AG04449 (cell line): ENCODE measurements at places on chromosomes 2 and 18.
A peak's percentile ranks its signal among the peaks of the same experiment; 100 is the strongest.

DNA sequence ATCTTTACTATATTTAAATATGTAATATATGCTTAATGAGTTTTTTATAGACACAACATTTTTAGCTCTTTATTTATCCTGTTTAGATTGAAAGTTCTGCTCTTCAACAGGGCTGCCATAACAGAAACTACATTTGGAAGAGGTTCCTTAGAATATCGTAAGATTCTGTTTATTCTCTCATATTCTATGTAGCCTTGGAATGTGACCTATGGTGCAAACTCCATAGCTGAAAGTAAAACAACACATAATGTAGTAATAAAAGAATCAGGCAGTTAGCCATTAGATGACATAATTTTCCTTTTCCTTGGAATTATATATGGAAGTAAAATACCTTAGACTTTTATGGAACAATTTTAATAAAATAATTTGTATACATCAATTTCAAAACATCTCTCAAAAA lies 91.3 kb downstream of the ZNF804A start:
- DNase-seq = no peak

DNA sequence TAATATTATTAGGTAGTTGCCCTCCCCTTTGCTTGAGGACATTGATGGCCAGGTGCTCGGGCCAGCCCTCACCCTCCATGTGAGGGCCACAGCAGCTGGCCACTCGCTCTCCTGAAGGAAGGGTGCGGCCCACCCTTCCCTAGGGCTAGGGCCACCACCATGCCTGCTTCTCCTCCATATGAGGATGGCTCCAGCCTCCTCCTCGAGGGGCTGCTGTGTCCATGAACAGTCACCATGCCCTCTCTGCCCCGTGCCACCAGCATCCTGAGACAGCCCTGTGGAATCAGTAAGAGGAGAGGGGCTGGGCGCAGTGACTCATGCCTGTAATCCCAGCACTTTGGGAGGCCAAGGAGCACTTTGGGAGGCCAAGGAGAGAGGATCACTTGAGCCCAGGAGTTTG lies 2.4 kb downstream of the GPR17 start:
- no peak for DNase-seq

GRCh38 chr2:8203364-8203763 lies 478.5 kb upstream of the ID2 start:
- no peak for DNase-seq

DNA sequence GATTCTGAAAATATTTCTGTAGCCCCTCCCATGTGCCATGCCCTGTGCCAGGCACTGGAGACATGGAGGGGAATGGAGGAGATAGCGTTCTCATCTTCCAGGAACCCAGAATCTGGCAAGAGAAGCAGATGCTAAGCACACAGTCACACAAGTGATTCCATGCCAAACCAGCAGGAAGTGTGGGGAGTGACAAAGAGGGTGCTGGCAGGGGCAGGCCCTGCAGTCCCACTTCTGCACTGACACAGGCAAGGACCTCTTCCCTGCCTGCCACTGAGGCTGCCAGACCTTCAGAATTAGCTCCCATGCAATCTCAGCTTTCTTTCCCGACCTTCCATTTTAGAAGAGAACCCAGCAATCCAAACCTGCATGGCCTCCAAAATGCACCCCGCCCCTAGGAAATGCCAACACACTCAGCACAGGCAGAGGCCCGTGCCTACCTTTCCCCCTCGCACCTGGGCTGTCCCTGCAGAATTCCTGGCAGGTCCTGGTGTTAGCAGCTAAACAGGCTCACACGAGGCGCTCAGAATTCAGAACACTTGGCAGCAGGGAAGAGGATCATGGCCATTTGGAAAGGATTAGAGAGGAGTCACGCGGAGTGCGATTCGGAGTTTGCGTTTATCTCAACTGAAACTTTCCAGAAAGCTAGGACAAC lies 155.3 kb downstream of the MSH2 start:
- DNase-seq = no peak

DNA sequence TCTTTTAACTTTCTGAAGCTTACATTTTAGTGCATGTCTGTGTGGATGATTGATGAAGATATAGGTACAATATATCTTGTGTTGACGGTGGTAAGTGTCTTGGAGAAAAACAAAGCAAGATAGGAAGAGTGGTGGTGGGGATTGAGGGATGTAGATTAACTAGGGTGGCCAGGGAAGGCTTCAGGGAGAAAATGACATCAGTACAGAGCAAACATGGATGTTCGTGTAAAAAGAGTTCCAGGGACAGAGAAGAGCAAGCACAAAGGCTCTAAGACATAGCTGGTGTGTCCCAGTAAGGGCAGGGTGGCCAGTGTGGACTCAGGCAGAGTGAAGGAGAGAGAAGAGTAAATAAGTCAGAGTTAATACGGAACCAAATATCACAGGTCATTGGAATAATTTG lies 2.7 kb upstream of the CERS6 start:
- DNase-seq = no peak

DNA sequence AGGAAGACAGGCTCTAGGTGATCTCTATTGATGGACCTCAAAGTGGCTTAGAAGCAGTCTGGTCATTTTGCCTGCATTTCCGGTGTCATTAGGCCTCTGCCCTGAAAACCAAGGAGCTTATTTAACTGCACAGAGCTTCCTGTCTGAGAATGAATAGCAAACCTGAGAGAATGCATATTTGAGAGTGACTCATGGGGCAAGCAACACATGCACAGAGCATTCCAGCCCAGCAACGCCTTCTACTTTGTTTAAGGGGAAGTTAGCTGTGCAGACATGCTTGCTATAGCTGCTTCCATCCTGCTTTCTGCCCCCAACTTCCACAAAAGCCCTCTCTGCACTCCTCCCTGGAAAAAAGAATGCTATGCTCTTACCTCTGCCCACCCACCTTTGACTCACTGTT lies 232.8 kb downstream of the GRB14 start:
- DNase-seq = peak; percentile 58

GRCh38 chr18:12518326-12518725 lies 110.6 kb downstream of the PRELID3A start:
- no peak for DNase-seq

- no peak for DNase-seq
Observed at GRCh38 chr2:207868855-207869596, 99.3 kb upstream of the FZD5 start.

GRCh38 chr2:108363024-108363907 lies 14.5 kb upstream of the SULT1C4 start:
- no peak for DNase-seq

DNA sequence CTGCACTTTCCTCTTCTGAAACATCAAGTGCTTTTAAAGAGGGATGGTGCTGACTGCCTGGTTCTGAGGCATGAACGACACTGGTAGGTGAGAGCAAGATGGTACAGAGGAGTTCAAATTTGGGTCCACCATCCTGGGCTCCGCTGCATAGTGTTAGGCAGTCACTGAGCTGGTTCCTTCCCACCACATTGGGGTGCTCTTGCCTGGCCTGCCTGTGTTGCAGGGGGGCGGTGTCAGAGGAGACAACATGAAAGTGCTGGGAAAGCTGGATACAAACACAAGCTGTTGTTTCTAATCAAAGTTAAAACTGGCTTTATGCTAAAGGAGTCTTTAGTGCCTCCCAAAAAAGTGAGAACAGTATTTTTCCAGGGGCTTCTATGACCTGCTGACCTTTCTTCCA lies 258.1 kb downstream of the GBX2 start:
- no peak for DNase-seq

- no peak for DNase-seq
Observed at GRCh38 chr2:8729939-8730338, 48.1 kb downstream of the ID2 start.

GRCh38 chr2:85560812-85561279 lies 447 bp downstream of the GGCX start:
- DNase-seq = no peak

DNA sequence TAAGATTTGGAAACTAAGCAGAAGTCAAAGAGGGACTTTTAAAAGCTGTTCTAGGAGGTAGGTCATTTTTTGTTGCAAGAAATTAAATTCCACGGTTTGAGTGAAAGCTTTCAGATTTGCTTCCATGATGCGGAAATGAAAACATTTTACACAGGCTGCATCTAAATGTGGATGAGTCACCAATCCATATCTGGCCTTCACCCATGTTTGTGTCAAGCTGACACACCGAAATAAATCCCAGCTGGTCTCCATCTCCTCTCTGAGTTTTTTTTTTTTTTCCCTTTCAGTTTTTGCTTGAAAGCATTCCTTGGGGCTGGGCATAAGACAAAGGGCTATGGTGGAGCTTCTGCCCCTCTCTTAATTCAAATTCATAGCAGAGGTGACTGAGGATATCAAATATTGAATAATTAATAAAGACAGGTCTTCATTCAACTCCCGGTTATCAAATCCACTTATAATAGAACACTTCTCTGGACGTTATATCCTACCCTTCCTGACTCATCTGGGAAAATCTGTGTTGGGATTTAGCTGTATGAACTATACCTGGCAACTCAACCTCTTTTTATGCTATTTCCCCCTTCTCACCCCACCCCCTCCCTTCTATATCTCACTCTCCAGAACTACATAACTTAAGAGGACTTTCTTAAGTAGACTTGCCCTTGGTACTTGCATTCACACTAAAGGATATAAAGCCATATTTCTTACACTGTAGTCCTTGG lies 558.3 kb upstream of the GCFC2 start:
- DNase-seq = no peak

DNA sequence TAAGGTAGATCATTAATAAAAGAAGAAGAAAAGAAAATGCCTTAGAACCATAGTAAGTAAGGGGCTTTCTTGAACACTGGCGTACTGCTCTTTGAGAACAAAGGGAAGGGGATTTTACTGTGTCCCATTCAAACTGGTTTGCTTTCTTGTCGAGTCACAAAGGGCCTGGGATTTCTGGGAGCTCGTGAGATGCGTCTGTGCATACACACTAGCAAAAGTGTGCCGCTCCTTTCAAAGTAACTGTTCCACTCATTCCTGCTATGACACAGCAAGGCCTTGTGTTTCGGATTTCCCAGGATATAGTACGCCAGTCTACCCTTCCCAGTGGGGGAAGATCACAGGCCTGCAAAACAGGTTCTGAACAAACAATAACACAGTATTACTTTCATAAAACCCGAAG lies 93.0 kb downstream of the KCTD18 start:
- DNase-seq = no peak
